ENCODE measurements at places on chromosomes 2 and 18.

DNA sequence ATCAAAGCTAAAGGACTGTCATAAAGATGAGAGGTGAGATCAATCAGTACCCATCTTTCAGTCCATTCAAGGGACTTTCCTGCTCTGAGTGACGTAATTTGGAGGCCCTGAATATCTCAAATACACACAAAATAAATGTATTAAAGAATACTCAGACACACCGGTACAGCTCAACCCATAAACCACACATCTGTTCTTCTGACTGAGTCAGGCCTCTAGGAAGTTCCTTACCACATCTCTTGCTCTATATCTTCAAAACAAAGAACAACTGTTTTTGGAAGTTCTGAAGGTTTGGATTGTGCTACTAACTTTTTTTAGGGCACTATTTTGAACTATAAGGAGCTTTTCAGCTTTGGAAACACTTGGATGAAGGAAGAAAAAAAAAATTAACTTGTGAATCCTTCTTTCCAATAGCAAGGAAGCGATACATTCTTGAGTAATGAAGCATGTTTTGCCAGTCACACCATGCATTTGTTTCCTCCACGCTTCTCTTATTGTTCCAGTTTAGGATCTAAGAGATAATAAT lies 866.5 kb upstream of the VRK2 start:
- DNase-seq = no peak

- no peak for DNase-seq
Measured at GRCh38 chr2:189657867-189658266, 3.4 kb upstream of the ASNSD1 start.

DNA sequence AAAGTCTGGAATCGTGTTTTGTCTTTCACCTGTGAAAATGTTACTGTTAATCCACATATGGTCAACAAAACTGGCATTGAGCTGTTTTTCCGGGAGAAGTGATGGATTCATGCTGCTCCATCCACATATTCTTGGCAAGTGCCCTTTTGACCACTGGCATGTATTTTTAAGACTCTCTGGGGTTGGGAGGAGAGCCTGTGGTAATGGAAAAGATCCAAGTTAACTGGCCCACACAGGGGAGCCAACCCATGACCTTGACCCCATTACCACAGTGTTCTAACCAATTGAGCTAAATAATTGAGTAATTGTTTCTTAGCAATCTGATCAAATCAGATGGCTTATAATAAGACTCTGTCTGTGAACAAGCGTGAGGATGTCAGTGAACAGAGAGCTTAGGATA lies 296.2 kb upstream of the NRP2 start:
- DNase-seq = no peak

DNA sequence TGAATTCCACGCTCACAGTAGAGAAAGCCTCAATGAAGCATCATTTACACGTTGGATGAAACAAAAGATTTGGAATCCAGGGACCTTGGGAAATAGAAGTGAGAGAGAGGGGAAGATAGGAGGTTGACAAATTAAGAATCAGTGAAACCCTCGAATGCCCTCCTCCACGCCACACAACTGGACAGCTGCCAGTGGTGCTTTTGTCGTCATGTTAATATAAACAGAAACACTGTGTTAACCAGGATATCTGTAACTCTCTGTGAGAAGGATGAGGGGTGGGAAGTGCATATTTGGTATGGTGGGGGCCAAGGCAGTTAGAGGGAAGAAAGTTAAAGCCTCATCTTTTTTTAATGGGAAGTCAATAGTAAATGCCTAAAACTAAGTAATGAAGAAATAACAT lies 108.7 kb downstream of the GFPT1 start:
- DNase-seq = no peak

DNA sequence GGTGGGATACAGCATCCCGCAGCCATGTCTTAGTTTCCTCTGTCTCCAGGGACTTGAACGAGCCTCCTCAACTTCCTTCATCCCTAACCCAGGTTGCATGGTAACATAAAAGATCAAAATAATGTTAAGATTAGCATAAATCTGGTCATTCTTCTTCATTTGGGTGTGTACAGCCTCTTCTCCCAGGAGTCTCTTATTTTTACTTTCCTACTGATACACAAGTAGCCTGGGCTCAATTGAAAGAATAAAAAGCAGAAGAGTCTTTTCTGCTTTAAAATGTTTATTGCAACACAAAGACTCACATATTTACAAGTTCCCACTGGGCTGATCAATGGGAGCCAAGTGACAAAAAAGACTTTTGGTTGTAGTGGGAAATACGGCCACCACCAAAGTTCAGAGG lies 137.9 kb upstream of the PID1 start:
- no peak for DNase-seq

DNA sequence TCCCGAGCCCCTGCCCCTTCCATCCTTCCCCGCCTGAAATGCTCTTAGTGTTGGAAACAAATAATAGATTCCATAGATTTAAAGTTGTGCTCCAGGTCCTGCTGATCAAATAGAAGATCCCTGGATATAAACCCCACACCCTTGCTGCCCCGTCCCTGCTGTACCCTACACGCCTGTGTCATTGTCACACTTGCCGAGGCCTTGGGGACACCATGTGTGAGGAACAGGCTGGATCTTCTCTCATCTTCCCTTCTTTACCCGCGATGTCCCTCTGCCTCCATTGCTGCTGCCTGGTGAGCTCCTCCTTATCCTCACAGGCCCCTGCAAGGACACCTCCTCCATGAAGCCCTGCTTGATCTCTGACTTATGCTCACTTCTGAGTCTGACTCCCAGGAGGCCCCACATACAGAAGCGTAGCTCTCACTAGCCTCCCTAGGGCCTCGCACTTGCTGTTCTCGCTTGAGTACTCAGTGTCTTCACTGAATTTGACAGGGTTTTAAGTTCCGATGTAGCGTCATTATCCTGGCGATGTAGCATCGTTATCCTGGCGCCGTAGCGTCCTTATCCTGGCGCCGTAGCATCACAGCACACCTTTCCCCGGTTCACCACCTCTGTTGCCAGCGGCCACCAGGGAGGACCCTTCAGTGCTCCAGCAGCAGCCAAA lies 221.9 kb downstream of the NDUFA10 start:
- no peak for DNase-seq

- DNase-seq = no peak
Measured at GRCh38 chr18:48544116-48544515, 5.3 kb downstream of the CTIF start.

Data from HTR-8/SVneo (cell line).